ENCODE measurements at places on chromosomes 11 and 22.

DNA sequence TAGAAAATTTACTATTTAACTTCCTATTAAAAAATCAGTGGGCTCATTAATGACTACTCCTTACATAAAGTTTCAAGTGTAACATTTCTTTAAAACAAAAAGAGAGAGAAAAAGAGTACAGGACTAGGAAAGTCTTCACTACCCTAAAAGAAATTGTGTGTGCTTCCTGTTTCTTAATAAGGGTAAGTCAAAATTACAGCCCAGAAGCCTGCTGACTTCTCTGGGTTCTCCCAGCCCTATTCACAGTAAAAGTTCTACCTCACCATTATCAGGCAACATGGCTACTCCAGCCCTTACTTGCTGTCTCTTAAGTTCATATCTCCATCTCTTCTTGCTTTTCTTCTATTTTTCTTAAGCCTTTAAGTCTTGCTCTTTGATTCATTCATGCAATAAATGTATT lies 20.3 kb upstream of the ZC3H12C start:
- no peak for DNase-seq

DNA sequence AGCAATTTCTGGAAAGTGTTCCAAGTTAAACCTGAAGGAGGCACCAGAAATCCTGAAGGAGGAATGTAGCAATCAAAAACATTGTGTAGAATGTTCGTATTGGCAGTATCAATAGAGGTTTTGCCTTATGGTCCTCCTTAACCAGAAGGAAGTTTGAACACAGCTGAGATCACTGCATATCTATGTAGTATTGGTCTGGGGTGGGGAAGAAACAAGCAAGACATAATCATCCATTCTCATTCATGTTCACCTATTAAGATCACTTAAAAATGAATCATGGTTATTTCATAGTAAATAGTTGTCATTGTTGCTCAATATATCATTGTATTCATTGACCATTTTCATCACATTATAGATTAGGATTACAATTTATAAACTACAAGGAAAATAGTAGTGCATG lies 160.5 kb downstream of the DDX10 start:
- DNase-seq: no peak

DNA sequence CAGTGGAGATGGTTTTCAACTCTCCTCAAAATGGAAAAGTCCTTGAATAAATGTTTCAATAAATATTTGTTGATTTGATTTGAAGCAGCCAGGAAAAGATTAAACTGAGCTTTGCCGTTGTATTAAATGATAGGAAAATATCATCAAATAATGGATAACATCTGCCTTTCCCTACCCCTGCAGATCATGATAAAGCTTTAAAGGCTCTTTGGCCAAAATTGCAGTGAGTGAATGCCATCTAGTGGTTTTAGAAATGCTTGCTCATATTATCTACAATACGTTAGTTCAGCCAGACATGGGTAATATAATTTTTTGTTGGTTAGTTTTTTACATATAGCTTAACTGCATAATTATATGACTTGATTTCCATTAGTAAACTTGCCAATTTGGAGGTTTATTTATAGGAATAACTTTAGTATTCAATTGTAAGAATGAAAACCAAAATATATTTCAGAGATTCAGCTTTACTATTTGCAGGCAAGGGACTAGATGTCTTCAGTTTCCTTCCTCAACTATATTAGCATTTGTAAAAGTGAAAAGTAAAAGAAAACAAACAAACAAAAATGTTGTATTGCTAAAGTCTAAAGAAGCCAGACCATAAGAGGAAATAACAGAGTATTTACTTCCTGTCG lies 159.2 kb downstream of the MSANTD4 start:
- no peak for DNase-seq

DNA sequence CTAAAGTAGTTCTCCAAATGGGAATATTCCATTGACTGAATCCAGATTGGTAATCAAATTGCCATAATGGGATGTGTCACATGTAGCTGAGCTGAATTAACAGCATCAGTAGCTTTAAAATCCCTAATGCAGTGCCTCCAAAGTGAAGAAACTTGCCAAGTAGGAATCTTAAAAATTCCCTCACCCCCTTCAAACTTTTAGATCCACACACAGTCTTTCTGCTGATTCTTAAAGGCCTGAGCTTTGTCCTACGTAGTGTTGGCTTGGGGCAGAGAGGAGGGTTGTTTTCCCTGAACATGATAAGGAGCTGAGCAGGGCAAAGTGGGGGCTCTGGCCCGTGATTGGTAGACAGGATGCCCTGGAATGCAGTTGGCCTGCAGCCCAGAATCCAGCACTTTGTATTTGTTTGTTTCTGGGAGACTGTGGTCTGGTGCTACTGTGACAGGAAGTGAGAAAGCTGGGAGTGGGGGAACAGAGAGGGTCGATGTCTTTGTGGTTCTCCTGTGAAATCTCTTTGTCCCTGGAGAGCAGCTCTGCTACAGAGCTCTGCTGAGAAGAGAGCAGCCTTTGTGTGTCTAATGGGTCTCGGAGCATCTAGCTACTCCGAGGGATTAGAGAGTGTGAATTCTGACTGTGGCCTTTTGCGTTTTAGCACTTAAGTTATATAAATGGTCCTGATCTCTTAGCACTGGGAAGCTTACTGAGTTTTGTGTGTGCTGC lies 16.9 kb downstream of the CTNND1 start:
- DNase-seq: peak; percentile 81

- no peak for DNase-seq
These were observed 406.8 kb downstream of the ETS1 start for GRCh38 chr11:128180441-128181087.

- no peak for DNase-seq
These were observed 301.7 kb downstream of the TMEM135 start for GRCh38 chr11:87339416-87339815.

DNA sequence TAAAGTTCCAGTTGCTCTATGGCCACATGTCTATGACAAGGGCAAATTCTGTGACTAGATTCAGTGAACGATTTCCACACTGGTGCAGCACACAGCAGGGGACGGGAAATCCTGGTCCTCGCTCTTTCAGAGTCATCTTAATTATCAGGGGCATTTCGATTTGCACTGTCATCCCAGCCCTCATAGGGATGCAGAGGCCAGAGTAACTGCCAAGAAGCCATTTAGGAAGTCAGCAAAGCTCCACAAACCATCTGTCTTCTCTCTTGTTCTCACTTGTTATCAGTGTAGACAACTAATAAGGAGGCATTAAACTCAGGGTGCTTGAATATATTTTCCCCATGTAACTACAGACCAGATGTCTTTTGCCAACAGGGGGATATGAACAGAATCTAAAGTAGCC lies 151.7 kb downstream of the STK33 start:
- DNase-seq: no peak

GRCh38 chr22:33922349-33922681 lies 2.0 kb upstream of the LARGE1 start:
- DNase-seq: peak; percentile 33

DNA sequence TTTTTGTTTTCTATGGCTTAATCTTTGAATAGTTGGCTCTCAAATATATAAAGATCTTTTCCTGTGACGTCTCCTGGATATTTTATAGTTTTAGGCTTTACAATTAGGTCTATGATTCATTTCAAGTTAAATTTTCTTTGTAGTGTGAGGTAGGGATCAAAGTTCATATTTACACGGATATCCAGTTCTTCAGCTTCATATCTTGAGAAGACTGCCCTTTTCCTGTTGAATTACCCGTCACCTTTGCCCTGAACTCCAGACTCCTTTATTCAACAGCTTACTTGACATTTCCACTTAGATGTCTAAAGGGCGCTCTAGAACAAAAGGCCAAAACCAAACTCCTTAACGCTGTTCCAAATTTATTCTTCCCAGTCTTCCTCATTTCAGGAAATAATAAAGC lies 51.7 kb downstream of the TTC17 start:
- no peak for DNase-seq

DNA sequence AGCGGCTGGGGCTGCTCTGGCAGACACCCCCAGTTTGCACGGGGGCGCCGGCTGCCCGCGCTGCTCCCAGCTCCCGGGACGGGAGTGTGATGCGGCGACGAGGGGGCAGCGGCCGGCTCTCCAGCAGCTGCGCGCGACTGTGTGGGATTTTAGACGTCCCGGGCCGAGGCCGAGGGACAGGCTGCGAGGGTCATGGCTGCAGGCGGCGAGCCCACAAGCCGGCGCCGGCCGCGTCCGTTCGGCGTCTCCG lies 159 bp downstream of the FZD4 start:
- DNase-seq: no peak

DNA sequence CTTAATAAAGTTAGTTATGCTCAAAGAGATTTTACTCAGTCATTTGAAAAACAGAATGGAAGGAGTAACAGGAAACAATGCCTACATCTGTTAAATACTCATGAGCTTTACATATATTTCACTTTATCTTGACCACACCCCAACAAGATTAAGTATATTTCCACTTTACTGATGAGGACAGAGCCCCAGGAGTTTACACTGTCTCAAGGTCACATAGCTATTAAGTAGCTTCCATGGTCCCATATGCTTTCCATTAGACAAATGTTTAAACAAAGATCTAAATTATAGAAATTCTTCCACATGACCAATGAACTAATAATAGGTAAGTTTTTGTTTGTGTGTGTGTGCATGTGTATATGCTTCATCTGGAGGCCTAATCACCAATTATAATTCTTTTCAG lies 30.2 kb downstream of the MRTFA start:
- no peak for DNase-seq

GRCh38 chr11:115894176-115894575 lies 390.0 kb upstream of the CADM1 start:
- no peak for DNase-seq

- DNase-seq: no peak
These were observed 132.1 kb upstream of the PAX6 start for GRCh38 chr11:31943056-31943780.

- DNase-seq: no peak
These were observed 23.6 kb downstream of the MYEOV start for GRCh38 chr11:69317401-69318092.

DNA sequence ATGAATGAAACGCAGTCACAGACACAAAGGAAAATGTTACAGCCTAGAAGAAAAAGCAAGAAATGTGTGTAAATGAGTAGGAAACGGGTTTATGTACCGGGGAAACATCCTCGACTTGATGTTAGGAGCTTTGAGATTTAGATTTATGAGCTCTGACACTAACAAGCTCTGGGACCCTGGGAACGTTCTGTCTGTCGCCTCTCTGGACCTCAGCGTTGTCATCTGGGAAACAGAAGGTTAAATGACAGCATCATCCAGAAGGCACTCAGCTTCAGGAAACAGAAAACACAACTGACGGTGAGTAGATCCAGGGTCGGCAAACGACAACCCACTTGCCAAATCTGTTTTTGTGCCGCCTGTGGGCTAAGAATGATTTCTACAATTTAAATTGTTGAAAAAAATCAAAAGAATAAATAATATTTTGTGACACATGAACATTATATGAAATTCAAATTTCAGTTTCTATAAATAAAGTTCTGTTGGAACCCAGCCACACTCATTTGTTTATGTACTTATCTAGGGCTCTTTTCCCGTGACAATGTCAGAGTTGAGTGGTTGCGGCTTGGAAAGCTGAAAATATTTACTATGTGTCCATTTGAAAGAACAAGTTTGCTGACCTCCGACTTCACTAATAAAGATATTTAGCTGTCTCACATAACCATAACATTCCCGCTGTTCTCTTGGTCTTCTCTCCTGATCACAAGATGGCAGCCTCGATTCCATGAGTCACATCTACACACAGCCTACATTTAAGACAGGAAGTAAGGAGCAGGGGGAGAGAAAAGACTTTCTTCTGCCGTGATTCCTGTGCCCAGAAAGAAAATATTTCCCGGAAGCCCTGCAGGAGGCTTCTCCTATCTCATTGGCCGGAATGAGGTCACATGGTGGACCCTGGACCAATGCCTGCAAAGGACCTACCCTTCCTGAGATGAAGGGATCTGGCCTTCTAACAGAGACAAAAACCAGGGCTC lies 47.1 kb upstream of the SYT13 start:
- DNase-seq: no peak

DNA sequence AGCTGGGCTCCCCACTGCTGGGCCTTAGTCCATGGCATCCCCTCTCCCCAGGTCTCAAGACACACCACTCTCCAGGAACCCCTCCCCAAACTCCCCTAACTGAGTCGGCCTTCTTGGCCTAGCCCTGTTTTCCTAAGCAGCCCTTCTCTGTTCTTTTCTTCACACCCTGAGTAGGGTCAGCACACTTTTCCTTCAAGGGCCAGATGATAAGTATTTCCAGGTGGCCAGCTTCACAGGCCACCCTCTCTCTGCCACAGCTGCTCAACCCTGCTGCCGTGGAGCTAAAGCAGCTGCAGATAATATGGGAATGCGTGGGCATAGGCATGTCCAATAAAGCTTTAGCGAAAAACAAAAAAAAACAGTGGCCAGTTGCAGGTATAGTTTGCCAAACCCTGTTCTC lies 24.1 kb downstream of the DGCR2 start:
- DNase-seq: no peak

DNA sequence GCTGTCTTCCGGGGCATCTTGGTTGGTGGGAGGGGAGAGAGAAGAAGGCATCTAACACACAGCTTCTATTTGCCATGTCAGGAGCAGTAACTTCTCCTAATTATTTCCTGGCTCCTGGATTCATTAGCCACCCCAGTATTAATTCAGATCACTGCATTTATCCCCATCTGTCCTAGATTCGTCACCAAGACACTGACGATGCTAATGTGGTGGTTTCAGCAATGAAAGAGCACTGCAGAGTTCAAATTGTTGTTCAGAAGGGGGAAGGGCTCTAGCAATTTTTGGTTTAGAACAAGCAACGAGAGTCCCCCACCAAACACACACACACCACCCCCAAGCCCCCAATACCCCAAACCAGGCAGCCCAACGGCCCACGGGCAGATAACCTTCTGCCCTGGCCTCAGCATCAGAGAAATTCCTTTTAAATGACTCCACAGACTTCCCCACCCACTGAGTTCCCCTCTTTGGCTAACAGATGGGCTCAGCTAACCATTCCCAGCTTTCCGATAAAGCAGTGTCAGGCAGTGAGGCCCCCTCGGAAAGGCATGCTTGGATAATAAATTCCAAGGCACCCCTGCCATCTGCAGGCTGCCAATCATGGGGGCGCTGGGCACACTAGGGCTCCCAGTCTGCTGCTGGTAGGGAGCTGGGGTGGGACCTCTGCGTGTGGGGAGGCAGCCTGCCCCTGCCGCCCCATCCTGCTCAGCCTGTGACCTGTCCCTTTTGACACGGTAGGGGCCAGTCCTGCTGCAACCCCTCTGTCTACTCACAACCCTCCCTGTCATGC lies 453.5 kb downstream of the MIAT start:
- no peak for DNase-seq

DNA sequence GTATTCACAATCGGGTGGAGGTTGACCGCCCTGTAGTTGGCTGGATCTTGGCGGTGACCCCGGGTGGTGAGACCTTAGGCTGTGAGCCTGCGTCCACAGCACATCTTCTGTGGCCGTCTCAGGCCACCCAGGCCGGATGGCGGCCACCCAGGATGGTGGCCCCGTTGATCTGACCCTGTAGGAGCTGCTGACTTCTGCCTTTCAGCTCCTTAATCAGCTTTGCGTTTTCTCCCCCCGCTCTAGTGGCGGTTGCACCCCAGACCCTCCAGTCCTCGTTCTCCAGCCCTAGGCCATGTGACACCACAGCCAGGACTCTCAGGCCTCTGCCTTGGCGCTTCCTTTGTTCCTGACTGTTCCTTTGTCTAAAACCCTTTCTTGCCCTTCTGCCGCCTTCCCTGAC lies 244.0 kb downstream of the TBC1D22A start:
- no peak for DNase-seq

- no peak for DNase-seq
These were observed 219.1 kb upstream of the ARHGAP42 start for GRCh38 chr11:100467821-100468508.
